RWPE2 (cell line): ENCODE measurements at places on chromosomes 5 and 9.
A peak's percentile ranks its signal among the peaks of the same experiment; 100 is the strongest.

GRCh38 chr5:6858419-6858818 is 145.2 kb downstream of the TENT4A start:
- DNase-seq, result no peak
- no peak overlapping the region for H3K27ac ChIP-seq
- H3K4me1 ChIP-seq, result no peaks in the 10 kb centered on the region
- no peaks in the 10 kb centered on the region for H3K36me3 ChIP-seq
- no peak overlapping the region for H3K4me3 ChIP-seq
- no peaks in the 10 kb centered on the region for H3K27me3 ChIP-seq

GRCh38 chr9:134544388-134545214 is 97.0 kb upstream of the COL5A1 start:
- H3K27ac ChIP-seq, result no peak overlapping the region
- no peaks in the 10 kb centered on the region for H3K36me3 ChIP-seq
- H3K4me3 ChIP-seq, result no peak overlapping the region
- no peak for DNase-seq

DNA sequence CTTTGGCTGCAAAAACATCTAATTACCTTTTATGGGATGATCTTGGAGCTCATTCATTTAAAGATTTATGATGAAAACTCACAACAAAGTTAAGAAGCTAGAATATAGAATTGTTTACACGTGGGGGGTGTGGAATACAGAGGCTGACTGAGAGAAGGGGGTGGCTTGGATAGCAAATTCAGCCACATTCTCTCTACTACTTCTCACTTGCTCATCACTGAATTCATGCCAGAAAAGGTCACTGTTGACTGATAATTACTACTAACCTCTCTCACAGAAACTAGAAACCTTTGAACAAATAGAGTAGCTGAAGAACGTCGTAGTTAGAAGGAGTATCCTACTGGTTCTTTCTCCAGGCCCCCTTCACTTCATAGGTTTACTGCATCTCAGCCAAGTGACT is 808.2 kb downstream of the BRINP1 start:
- no peaks in the 10 kb centered on the region for H3K27me3 ChIP-seq
- no peak overlapping the region for H3K27ac ChIP-seq
- H3K4me3 ChIP-seq, result no peak overlapping the region
- H3K4me1 ChIP-seq, result no peaks in the 10 kb centered on the region

DNA sequence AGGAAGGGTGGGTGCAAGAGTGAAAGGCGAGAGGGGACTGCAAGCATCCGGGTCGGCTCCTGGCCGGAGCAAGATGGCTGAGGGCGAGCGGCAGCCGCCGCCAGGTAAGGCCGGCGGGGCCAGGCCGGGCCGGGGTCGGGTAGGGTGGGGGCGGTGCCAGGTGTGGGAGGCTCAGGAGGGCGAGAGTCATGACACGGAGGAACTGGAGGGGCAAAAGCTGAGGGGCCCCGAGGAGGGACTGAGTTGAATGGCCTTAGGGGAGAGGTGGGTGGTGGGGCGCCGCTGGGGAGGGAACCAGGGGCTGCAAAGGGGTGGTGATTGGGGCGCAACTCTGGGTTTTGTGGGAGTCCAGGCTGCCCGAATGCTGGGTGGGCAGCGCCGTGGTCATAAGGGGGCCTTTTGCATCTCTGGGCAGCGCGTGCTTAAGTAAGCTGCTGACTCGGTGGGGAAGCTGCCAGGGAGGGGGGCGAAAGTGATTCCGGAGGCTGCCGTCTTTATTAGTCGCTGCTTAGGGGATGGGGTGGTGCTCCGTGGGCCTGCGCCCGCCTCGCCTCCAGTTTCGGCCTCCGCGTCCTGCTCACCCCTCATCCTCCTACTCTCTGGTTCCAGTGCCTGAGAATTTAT is 425 bp downstream of the PTPA start:
- DNase-seq, result no peak
- H3K4me1 ChIP-seq, result peaks cover 4% of the 10 kb centered on the region
- peak overlapping the region; percentile 68 for H3K27ac ChIP-seq
- no peaks in the 10 kb centered on the region for H3K27me3 ChIP-seq

DNA sequence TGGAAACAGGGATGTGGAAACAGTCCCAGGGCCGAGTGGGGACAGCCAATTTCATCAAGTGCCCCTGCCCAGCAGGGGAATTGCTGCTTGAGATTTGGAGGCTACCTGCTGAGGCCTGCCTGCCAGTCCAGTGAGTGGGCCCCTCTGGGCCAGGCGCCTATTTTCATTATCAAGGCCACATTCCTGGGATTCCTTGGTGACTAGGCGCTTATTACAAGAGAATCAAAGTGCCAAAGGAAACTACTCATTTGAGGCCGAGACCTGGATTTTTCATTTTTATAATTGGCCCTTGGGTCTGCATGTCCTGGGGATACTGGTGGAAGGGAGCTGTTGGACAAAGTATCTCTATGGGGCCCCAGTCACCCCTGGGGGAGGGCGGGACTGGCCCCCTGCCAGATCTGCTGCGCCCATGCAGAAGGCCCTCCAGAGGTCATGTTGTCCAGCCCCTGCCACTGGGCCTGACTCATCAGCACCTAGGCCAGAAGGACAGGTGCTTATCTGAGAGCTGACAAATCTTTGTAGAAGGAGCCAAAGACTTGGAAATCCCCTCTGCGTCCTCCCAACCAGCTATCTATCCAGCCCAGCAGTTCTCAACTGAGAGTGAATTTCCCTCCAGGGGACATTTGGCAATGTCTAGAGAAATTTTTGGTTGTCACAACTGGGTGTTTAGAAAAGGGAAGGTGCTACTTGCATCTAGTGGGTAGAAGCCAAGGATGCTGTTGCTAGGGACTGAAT is 45.6 kb downstream of the FOXI1 start:
- H3K36me3 ChIP-seq, result no peaks in the 10 kb centered on the region
- H3K27me3 ChIP-seq, result no peaks in the 10 kb centered on the region
- peaks cover 14% of the 10 kb centered on the region for H3K4me1 ChIP-seq
- peak overlapping the region; percentile 74 for H3K27ac ChIP-seq

GRCh38 chr9:4716163-4716562 is 24.8 kb downstream of the AK3 start:
- DNase-seq, result no peak
- H3K36me3 ChIP-seq, result peaks cover 66% of the 10 kb centered on the region
- no peak overlapping the region for H3K27ac ChIP-seq
- no peaks in the 10 kb centered on the region for H3K4me1 ChIP-seq
- no peak overlapping the region for H3K4me3 ChIP-seq

GRCh38 chr9:123401879-123402513 is 46.0 kb downstream of the CRB2 start:
- H3K36me3 ChIP-seq, result 0 out of 2 replicates have a peak, but pooled peaks cover 3% of the 10 kb centered on the region
- no peaks in the 10 kb centered on the region for H3K4me1 ChIP-seq
- H3K4me3 ChIP-seq, result no peak overlapping the region
- DNase-seq, result no peak
- H3K27ac ChIP-seq, result no peak overlapping the region

GRCh38 chr9:129387822-129388221 is 209.8 kb upstream of the IER5L start:
- H3K36me3 ChIP-seq, result no peaks in the 10 kb centered on the region
- H3K27ac ChIP-seq, result no peak overlapping the region
- no peak for DNase-seq
- no peak overlapping the region for H3K4me3 ChIP-seq

DNA sequence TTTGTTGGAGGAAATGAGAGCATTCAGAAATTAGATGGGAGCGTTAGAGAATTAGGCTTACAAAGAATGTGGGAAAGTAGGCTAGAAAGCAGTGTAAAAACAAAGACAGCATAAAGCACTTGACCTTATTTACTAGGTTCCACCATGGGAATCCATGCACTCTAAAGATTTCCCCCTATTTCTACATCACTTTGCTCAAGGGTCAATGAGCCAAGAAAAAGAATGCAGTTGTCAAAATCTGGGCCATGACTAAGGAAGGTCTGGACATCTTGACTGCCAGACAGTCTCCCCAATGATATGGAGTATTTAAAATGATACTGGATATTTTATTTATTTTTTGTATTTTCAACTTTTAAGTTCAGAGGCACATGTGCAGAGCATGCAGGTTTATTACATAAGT is 3.4 kb downstream of the TLR4 start:
- no peak for DNase-seq
- H3K27ac ChIP-seq, result no peak overlapping the region
- no peaks in the 10 kb centered on the region for H3K36me3 ChIP-seq
- no peak overlapping the region for H3K4me3 ChIP-seq
- no peaks in the 10 kb centered on the region for H3K27me3 ChIP-seq

- DNase-seq, result no peak
- H3K36me3 ChIP-seq, result no peaks in the 10 kb centered on the region
Observed at GRCh38 chr9:113931140-113931539, 55.0 kb downstream of the ZNF618 start.

DNA sequence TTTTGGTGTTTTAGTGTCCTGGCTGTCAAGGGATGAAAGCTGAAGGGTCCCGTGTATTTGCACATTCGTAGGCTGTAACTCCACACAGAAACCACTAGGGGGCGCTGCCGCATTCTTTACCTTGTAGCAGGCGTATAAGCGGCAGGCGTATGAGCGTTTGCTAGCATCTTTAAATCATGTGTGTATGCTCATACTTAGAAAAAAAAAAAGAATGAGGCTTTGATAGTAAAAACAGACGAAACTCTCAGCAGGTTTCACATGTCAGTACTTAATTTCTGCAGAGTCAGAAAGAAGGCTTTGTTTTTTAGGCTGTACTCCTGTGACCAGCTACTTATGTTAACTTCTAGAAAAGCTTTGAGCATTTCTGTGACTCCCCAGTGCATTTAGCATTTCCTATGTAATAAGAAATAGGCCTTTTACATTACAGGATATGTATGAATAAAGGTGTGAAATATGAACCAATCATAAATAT is 218.8 kb upstream of the ADAMTSL1 start:
- H3K4me1 ChIP-seq, result no peaks in the 10 kb centered on the region
- peaks cover 3% of the 10 kb centered on the region for H3K27me3 ChIP-seq
- H3K4me3 ChIP-seq, result no peak overlapping the region
- no peak overlapping the region for H3K27ac ChIP-seq
- H3K36me3 ChIP-seq, result no peaks in the 10 kb centered on the region

DNA sequence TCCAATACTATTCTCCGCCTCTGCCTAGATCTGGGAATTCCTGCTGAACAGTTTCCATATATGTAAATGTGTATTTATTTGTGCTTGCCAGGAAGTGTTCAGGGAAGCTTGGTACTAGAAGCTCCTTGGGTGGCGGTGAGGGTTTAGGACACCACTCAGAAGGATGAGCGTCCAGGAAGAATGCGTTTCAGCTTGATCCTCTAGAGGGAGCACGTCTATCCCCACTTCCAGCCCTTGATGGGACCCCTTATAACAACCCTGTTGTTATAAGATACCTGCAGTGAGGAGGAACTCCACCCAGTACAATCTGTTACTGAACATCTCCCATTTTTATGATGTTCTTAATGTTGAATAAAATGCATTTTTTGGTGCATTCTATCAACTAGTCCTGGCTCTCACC is 88.9 kb downstream of the CYFIP2 start:
- DNase-seq, result no peak
- no peak overlapping the region for H3K27ac ChIP-seq
- H3K36me3 ChIP-seq, result no peaks in the 10 kb centered on the region
- no peaks in the 10 kb centered on the region for H3K27me3 ChIP-seq
